ENCODE measurements at places on chromosomes 11 and 22.

GRCh38 chr11:36048496-36049247 lies 104.8 kb downstream of the LDLRAD3 start:
- no peak for DNase-seq

DNA sequence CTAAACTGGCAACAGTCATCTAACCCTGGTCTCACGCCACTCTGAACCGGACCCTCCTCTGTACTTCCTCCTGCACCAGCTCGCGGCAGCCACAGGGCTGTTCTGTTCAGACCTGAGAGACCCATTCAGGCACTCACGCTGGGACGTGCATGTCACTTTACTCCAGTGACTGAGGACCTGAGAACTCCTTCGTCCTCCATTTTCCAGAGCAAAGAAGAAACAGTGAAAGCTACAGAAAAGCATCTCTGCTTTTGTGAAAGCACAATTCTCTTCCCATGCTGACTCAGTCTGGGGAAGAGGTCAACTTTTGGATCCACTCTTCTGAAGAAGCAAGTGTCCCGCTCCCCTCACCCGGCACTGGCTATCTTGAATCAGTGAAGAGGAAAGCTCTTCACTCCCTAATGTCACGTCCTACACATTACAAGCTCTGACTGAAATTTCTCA lies 24.5 kb downstream of the PISD start:
- no peak for DNase-seq

- DNase-seq, result no peak
Measured at GRCh38 chr11:73175551-73176144, 33.5 kb upstream of the FCHSD2 start.

DNA sequence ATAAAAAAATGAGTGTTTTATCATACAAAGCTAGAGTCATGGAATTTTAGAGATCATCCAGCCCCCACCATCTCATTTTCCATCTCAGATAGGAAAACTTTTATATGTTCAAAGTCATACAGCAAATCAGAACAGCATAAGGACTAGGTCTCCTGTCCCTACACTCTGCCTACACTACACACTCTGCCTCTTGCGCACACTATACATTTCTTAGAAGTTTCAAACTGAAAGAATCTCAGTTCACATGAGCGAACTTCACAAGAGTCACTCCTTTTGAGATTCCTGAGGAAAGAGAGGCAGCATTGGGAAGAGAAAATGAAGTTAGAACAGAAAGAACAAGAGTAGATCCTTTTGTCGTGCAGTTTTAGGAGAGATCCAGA lies 36.5 kb downstream of the ART5 start:
- DNase-seq, result no peak

- no peak for DNase-seq
Measured at GRCh38 chr11:94968334-94968958, 4.9 kb downstream of the CWC15 start.

DNA sequence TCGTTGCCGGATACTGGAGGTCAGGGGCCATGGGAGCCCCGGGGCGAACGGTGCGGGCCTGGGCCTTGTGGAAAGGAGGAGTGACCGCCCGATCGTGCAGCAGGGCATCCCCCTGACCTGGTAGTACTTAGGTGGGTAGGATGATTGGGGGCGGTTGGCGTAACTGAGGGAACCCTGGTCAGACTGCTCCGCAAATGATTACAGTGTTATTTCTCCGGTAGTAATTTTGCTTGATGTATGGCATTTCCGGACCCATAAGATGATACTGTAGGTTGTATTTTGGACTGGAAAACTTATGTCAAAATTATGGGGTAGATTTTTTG lies 762 bp downstream of the MTMR3 start:
- DNase-seq, result no peak

DNA sequence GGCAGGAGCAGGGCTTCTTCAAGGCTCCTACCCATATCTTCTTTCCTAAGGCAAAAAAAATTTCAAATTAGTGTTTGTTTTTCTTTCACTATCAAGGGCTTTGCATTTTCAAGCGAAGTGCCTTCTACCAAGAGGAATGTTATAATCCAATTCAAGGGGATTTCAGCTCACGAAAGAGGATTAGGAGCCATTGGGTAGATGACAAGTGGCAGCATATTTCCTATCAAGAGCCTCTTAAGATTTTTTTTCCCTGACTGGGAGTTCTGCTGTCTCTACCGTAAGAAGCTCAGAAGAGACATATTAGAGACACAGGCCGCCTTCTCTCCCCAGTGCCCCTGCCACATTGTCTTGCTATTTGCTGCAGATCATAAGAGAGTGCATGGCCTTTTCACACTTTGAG lies 55.9 kb upstream of the BMAL1 start:
- no peak for DNase-seq

- no peak for DNase-seq
Measured at GRCh38 chr11:116353589-116353988, 419.2 kb downstream of the BUD13 start.

- DNase-seq, result no peak
Measured at GRCh38 chr22:20002128-20002527, 14.5 kb downstream of the ARVCF start.

GRCh38 chr22:20011123-20011992 lies 5.3 kb downstream of the ARVCF start:
- DNase-seq, result no peak

DNA sequence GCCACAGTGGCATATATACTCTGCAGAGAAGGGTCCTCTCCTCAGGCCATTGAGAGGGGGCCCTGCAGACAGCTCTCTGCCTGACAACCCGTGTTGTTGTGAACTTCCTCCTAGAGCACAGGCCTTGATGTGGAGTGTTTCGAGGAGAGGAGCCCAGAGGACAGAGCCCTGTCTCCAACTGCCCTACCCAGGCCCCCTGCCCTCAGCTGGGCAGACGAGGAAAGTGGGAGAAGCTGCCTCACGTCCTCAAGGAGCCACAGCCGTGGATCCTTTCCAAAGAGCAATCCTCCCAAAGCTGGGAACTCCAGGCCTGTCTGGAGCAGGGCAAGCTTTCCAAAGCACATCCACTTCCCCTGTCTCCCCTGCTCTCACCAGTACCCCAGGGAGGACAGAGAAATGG lies 10.7 kb downstream of the LMO1 start:
- no peak for DNase-seq

DNA sequence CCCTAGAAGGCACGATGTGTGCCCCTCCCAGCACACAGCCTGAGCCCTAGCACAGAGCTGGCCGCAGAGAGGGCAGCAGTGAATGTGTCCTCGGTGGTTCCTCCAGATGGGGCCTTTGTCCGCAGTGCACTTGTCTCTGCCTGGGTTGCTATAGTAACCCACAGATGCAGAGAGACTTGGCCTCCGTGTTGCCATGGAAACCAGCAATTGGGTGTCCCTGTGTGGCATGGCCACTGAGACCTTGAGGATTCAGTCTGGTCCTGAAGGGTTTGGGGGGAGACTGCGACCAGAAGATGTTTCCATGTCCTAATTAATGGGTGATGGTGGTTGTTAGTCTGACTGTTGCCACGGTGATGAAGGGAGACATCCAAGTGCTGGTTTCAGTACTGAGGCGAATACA lies 42.6 kb upstream of the TUB start:
- no peak for DNase-seq

- no peak for DNase-seq
Measured at GRCh38 chr11:1921574-1922141, 2.2 kb downstream of the TNNT3 start.

GRCh38 chr11:15483205-15483604 lies 368.5 kb downstream of the INSC start:
- DNase-seq, result no peak

- no peak for DNase-seq
Measured at GRCh38 chr11:81071606-81072005, 1630.8 kb upstream of the TENM4 start.

DNA sequence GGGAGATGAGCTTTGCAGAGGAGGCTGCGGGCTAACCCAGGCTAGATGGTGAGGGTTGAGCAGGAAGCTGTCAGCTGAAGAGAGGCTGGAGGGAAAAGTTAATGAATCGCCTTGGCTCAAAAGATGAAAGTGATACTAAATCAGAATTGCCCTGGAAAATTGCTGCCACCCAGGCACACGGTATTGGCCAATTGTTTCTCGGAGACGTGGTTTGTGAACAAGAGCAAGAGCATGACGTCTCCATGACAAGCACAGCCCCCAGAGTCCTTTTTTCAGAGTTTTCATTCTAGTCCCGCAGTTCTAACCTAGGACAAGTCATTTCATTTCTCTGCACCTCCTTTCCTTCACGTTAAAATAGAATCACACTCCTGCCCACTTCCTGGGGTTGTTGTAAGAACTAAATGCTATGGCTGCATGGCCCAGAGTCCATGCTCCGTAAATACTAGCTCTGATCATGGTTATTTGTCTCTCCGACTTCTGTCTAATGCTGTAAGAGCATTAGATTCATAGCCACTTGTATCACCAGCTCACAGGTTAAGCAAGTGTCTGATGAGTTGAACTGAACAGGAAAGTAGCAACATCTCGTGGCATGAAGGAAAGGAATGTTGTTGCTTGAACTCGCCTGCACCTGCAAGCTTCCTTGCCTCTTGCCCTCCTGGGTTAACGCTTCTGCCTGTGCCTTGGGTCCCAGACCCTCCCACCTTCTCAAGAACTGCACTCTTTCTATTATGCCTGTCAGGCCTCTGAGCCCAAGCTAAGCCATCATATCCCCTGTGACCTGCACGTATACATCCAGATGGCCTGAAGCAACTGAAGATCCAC lies 33.8 kb upstream of the NUP50 start:
- DNase-seq, result peak; percentile 6

- DNase-seq, result no peak
Measured at GRCh38 chr11:65423516-65424204, 1.1 kb downstream of the NEAT1 start.

GRCh38 chr22:46006379-46007002 lies 29.5 kb upstream of the WNT7B start:
- DNase-seq, result peak; percentile 82

- no peak for DNase-seq
Measured at GRCh38 chr22:29088809-29089208, 16.0 kb downstream of the KREMEN1 start.

- no peak for DNase-seq
Measured at GRCh38 chr11:23947883-23948282, 549.0 kb upstream of the LUZP2 start.

- no peak for DNase-seq
Measured at GRCh38 chr11:17405232-17406005, 17.0 kb upstream of the KCNJ11 start.

DNA sequence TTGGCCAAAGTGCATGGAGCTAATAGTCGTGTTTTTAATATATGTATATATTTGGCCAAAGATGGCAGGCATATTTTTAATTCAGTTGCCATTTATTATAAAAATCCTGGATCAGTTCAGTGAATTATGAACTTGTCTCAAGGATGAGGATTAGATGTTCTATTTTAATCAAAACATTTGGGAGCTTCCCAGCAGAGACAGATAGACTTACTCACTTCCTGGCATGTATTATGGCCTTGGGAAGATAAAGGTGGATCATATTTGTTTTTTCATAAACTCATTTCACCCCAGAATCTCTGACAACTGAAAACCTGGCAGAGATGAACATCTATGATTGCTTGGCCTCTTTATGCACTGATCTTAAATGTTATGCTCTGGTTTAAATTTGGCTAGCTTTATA lies 148.8 kb downstream of the NCAM1 start:
- no peak for DNase-seq

GRCh38 chr22:44025171-44026065 lies 1.3 kb downstream of the PARVB start:
- DNase-seq, result no peak

GRCh38 chr22:48717076-48717810 lies 1110.4 kb downstream of the BRD1 start:
- DNase-seq, result no peak

DNA sequence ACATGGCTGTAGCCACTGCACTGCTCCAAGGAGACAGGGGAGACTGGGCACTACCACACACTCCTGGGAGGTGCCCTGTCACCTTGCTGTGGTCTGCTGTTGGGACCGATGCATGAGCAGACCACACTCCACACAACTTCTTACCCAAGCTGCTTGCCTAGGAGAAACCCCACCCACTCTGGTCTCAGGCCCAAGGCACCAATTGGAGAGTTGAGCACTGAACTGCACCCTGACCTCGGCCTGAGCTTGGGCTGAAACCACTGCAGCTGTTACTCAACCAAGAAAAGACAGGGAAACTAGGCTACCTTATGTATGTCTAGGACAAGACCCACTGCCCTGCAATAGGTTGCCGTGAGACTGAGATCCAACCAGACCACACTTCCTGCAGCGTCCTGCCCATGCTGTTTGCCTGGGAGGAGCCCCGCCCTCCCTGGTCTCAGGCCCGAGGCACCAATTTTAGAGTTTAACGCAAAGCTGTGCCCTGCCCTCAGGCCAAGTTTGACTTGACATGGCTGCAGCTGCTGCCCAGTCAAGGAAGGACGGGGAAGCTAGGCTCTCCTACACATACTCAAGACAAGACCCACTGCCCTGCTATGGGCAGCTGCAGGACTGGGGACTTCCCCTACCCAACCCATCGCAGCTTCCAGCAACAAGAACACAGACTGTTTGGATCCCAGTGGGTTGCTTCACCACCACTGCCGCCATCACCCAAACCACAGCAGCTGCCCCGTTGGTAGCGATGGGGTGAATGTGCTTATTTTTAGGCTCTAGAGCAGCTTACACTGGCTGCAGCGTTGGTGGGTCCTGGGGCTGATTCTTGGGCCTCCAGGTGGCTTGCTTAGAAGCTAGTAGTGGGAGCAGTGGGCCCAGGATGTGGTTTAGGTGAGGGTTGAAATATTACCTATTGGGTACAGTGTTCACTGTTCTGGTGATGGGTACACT lies 66.8 kb downstream of the BRD1 start:
- DNase-seq, result no peak

- no peak for DNase-seq
Measured at GRCh38 chr11:44034639-44035038, 13.1 kb upstream of the ACCSL start.

DNA sequence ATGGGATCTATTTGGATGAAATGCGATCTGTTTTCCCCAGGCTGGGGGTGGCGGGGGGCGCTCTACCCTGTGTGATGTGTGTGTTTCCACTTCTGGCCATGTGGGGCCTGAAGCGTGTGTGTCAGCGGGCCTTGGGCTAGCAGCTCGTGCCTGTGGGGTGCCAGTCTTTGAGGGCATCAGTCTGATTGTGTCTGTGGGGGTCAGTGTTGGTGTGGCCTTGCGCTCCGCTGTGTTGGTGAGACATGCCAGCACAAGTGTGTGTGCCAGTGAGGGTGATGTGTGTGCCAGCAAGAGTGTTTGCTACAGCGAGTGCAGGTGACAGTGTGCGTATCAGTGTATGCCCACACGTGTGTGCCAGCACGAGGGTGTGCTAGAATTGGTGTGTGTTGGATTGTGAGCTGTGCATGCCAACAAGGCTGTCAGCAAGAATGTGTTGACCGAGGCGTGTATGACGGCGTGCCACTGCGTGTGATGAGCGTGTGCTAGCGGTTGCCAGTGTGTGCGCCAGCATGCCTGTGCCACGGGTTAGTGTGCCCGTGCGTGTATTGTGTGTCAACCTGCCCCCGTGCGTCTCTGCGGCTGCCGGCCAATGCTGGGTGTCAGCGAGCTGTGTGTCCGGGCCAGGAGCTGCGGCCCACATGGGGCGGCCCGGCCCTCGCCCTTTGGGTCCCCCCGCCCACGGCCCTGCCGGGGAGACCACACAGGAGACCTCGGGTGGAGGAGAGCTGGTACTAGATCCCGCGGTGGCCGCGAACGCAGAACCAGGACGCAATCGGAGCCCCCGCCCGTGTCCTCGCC lies 519 bp downstream of the ARRB1 start:
- DNase-seq, result no peak

Measured in stimulated activated CD4-positive, alpha-beta T cell treated with anti-CD3 and anti-CD28 coated beads, TNF-alpha, amount 100 ng/mL, for 48 hours (primary cell).